ENCODE measurements at places on chromosomes 16 and 17.
A peak's percentile ranks its signal among the peaks of the same experiment; 100 is the strongest.

DNA sequence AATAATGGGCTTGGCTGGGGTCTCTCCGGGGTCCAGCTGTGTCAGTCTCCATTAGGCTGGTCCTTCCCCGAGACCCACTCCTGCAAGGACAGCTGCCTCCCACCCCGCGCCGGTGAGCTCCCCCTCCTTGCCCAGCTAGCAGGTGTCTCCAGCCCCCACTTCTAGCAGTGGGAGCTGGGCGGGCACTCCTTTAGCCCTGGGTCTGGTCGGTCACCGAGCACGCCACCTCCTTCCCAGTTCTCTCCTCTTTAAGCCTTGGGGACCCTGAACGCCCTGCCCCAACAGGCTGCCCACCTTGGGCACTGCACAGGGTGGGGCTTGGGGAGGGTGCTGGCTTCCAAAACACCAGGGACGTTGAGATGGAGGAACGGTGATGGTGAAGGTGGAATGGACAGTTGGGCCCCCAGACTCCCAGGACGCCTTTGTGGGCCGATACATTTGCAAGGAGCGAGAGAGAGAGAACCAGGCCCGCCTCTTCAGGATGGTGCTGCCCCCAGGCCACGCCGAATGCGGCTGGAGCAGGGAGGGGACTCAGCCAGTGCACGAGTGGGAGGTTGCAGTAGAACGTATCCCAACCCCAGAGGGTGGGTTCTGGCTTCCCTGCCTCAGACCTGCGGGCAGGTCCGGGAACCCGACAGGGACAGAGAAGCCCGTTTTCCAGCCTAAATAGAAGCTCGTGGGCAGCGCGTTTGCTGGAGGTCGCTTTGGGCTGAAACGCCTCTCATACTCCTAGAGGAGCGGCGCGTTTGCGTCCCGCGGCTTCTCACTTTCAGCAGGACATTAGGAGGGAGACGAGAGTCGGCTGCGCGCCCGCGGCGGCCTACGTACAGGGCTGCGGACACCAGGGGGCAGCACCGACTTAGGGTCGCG is 10.7 kb downstream of the TBX2 start:
- DNase-seq: peak; percentile 28

DNA sequence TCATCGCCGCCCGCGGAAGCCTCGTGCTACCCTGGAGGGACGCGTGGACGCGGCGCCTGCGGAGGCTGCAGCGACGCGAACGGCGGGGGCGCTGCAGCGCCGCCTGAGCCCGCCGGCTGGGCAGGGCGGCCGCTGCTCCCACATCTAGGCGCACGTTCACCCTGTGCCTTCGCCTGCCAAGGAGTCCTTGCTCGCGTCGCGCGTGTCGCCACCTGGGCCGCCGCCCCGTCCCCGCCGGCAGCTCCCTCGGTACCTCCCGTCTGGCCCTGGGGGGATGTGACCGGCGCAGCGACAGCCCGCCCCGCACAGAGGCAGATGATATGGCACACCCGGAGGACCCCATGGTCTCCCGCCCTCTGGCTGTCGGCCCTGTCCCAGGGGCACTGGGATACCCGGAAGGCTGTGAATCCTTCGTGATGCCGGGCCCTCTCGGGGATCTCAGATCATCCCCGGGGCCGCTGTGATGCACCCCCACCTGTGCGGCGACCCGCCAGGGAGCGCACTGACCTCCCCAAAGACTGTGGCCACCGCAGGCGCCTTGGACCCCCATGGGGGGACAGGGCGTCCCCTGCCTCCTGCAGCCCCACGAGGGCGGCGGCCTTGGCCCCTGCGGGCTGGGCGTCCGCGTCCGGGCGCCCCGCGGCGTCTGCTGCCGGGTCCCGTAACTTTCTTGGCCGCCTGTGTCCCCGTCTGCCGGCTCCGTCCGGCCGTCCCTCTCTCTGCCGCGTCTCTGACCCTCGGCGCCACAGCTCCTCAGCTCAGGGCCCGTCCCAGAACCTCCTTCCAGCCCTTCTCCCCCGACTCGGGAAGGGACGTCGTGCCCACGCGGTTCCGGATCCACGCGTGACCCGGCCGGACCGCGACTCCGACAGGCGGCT is 689 bp upstream of the TBC1D24 start:
- DNase-seq: peak; percentile 34

DNA sequence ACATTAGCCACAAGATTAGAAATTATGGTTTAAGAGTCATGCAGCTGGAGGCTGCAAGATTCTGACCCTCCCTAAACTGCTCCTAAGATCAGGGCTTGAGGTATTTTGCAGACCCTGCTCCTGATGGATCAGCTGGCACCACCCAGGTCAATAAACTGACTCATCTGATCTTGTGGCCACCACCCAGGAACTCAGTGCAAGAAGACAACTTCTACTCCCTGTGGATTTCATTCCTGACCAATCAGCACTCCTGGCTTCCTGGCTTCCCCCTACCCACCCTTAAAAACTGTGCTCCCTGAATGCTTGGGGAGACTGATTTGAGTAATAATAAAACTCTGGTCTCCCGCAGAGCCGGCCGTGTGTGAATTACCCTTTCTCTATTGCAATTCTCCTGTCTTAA is 25.0 kb upstream of the MILR1 start:
- DNase-seq: no peak

GRCh38 chr17:2055292-2056205 is 646 bp downstream of the HIC1 start:
- DNase-seq: no peak

- DNase-seq: no peak
Observed at GRCh38 chr16:29789775-29790182, 772 bp upstream of the KIF22 start.

DNA sequence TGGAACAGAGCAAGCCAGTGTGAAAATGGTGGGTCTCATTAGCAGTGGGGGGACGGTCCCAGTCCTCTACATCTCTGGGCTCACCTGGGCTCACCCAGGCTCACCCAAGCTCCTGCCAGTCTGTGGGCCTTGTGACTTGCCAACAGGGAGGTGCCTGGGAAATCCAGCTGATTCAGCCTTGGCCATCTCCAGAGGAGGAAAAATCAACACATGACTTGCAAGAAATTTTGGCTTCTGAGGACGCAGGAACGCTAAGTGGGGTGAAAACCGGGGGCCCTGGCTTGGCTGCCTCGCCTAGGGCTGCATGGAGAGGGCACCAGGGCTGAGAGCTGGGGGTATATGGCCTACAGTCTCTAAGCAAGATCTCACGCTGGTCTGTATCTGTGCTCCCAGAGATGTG is 47.7 kb downstream of the VAC14 start:
- no peak for DNase-seq

GRCh38 chr16:21277927-21278706 is at the start of gene CRYM:
Gene CRYM (minus strand): TSS chr16:21278290. CDS start chr16:21278251, 39 bp downstream.
- no peak for DNase-seq

- no peak for DNase-seq
Observed at GRCh38 chr17:44004077-44004760, at the start of gene NAGS. Gene NAGS (plus strand): TSS chr17:44004622. CDS start chr17:44004664, 42 bp downstream.

- DNase-seq: no peak
Observed at GRCh38 chr17:51533219-51533618, 272.9 kb downstream of the UTP18 start.

DNA sequence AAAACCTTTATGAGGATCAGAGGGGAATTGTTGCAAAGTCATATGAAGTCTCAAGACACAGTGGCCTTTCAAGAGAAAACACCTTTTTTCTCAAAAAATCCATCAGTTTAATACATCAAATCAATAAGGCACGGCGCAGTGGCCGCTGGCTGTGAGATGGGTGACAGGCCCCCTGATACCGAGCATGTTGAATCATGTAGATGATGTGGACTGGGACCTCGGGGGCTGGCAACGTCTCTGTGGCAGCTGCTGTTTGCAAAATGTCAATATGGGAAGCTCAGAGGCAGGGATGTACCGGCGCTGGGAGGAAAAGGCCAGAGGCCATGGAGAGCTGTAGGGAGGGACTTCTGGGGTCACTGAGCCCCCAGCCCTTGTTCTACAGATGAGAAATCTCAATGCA is 169.1 kb downstream of the GSG1L start:
- no peak for DNase-seq

- DNase-seq: no peak
Observed at GRCh38 chr17:2068519-2069051, 13.7 kb downstream of the HIC1 start.
